ENCODE measurements at places on chromosomes 1 and 21.

DNA sequence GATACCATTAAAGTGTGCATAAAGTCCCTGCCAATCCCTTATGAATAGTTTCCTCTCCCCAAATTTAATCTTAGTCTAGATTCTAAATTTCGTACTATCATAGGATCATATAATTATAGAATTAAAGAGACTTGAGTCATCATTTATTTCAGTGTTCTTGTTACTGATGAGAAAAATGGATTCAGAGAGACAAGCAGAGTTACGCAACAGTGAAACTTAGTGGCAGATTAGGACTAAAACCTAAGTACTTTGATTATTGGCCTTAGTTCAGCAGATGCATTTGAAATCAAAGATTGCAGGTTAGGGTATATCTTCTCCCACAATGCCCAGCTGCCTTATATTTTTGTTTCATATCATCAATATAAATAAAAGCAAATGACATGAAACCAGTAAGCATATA lies 843 bp upstream of the KRTAP19-7 start:
- DNase-seq = no peak

GRCh38 chr1:168220470-168220871 lies 5.3 kb upstream of the SFT2D2 start:
- no peak for DNase-seq

- DNase-seq = no peak
Observed at GRCh38 chr21:22795644-22796043, 1797.4 kb downstream of the NCAM2 start.

GRCh38 chr1:186793582-186793927 lies 35.2 kb upstream of the PLA2G4A start:
- no peak for DNase-seq

- DNase-seq = no peak
Observed at GRCh38 chr1:242787968-242788367, 263.5 kb upstream of the PLD5 start.

- DNase-seq = no peak
Observed at GRCh38 chr1:180888870-180889269, 23.8 kb upstream of the KIAA1614 start.

GRCh38 chr1:2255420-2256369 lies 27.6 kb downstream of the SKI start:
- DNase-seq = peak; percentile 84

GRCh38 chr1:245578771-245579170 lies 424.0 kb downstream of the KIF26B start:
- no peak for DNase-seq

DNA sequence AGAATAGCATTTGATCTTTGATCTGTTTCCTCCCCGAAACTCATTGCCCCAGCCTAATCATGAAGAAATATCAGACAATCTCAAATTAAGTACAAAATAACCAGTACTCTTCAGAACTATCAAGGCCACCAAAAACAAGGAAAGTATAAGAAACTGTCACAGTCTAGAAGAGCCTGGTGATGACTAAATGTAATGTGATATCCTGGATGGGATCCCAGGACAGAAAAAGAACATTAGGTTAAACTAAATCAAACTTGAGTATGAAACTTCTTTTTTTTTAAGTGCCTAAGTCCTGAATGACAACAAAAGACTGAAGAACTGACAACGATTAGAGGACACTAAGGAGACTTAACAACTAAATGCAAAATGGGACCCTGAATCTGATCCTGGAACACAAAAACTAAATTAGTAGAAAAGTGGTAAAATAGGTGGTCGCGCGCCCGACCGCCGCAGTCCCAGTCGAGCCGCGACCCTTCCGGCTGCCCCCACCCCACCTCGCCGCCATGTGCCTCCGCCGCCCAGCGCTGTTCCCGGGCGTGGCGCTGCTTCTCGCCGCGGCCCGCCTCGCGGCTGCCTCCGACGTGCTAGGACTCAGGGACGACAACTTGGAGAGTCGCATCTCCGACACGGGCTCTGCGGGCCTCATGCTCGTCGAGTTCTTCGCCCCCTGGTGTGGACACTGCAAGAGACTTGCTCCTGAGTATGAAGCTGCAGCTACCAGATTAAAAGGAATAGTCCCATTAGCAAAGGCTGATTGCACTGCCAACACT lies 5.5 kb upstream of the PRKAB2 start:
- DNase-seq = no peak

- DNase-seq = no peak
Observed at GRCh38 chr1:75640137-75640536, 29.2 kb upstream of the SLC44A5 start.

DNA sequence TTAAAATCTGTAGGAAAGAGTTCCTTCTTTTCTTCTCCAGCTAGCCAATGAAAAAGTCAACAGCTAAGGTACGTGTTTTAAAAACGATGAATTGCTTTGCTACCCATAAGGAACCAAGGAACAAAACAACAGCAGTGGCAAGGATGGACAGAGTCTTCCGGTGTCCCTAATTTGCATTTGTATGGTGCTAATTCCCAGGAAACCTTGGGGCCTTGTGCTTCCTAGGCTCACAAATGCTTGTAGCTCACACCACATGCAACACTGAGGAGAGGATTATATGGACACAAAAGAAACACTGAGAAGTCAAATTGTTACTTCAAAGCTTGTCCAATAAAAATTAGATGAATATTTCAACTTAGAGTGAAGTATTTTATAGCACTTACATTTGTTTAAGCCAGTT lies 1.8 kb upstream of the PGBD5 start:
- DNase-seq = no peak

DNA sequence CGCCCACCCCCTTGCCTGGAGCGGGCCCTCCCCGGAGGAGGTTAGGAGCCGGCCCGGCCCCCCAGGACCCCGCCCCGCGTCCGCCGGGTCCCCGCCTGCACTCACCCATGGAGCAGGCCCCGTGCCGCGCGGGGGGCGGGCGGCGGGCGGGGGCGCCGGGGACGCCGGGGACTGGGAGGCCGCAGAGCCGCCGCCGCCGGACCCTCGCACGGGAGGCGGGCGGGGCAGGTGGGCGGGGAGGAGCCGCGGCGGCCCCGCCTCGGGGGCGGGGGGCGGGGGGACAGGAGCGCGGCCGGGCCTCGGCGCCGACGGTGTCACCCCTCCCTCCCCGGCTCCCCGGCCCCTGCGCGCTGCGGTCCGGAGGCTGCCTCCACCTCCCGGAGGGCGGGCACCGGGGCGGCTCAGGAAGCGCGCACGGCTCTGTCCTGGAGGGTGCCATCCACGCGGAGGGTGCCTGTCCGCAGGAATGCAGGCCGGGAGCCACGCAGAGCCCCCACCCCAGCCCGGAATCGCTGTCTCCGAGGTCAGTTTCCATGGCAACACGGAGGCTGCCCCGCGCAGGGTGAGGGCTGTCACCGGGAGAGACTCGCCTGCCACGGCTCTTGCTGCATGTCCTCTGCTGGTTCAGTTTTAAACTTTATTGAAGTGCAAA lies 5.9 kb upstream of the PLEKHG5 start:
- peak; percentile 18 for DNase-seq

DNA sequence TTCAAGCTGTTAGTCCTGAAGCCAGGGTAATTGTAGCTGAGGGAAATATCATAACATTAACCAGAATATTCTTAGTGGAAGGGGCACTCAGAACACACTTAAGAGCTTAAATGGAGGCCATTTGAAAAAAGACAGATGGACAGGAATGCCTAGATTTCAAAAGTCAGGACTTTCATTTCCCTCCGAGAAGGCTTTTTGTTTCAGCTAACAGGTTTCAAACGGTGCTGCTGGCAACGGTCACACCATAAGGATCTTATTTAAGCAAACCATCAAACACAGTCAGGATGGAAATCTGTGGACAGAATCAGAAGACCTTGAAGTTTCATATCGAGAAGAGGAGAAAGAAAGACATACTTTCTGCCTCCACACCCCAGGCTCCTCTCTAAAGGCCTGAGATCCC lies 70.1 kb downstream of the SLC66A1 start:
- no peak for DNase-seq

- peak; percentile 67 for DNase-seq
Observed at GRCh38 chr1:12014141-12014991, 4.9 kb upstream of the MIIP start.

DNA sequence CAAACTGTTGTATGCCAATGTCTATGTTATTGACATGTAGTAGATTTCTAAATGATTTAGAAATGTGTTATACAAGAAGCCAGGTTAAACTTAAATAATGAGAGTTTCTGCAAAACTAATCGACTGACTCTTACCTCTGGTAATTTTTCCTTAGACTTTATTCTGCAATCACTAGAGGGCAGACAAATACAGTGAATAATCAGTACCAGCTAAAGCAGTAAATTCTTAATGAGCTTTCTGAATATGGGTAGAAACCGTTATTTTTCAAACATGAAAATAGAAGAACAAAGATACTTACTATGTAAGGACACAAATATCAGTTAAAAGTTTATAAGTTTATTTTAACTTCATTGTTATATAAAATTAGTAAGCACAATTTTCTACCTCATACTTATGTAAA lies 97.9 kb upstream of the RGS1 start:
- DNase-seq = no peak

DNA sequence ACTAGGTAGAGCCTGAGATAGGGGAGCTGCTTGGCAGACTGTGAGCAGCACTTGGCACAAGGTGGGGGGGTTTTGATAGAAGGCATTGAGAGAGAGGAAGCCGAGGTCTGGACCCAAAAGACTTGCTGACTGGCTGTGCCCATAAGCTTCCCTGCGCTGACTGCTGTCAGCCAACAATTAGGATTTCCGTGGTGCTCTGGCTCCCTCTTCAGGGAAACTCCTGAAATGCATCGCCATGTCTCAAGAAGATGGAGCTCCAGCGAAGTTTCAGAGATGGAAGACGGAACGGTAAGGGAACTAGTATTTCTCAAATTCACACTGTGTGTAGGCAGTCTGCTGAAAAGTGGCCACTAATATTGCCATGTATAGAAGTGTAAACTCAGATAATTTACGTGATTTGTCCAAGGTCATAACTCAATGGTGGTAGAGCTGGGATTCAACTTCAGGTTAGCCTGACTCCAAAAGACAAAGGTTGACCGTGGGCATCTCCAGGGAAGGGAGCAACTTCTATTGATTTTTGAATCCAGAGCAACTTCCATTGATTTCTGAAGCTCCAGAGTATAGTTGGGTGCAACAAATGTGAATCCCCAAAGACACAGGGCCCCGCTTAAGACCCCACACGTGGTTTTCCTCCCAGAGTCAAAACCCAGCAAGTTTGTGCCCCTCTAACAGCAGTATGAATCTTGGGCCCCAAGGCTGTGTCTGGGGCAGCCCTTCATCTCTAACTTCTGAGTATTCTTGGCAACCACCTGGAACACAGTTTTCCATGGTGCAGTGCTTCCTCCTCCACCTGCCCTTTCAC lies 44.5 kb upstream of the CRNN start:
- DNase-seq = peak; percentile 73

GRCh38 chr1:61670016-61670415 lies 54.9 kb downstream of the TM2D1 start:
- no peak for DNase-seq

DNA sequence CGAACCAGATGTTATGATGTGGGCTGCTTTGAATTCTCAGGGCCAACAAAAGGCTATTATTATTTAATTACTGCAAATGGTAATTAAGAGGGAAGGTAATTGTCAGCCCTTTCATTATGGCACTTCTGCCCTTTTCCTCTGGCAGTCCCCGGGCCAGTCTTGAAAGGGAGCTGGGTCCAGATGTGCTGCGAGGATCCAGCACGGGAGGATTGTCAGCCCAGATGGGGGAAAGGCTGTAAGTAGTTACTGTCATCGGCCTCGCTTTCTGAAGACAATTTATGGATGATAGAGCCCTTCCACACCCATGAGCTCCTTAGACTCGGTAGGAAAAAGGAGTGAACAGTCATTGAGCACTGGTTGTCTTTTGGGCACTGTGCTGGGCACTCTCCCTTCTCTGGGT lies 8.7 kb upstream of the ZNF362 start:
- no peak for DNase-seq

- DNase-seq = no peak
Observed at GRCh38 chr1:52238887-52239707, 97.2 kb downstream of the ZFYVE9 start.

DNA sequence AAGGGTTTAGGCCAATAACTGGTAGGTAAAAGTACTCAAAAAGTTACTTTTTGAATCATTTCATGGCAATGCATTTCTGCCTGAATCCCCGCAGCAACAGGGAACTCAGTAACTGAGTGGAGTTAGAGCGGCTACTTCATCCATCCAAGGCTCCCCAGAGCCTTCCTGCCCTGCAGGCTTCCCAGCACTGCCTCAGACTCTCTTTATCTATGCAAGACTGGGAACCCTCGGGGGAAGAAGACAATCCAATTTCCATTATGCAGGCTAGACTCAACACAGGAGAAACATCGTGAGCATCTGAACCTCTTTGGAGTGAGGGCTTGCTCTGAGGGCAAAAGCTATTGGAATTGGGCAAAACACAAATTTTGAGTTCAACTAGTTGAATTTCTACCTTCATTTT lies 23.1 kb downstream of the ZMYND12 start:
- no peak for DNase-seq

DNA sequence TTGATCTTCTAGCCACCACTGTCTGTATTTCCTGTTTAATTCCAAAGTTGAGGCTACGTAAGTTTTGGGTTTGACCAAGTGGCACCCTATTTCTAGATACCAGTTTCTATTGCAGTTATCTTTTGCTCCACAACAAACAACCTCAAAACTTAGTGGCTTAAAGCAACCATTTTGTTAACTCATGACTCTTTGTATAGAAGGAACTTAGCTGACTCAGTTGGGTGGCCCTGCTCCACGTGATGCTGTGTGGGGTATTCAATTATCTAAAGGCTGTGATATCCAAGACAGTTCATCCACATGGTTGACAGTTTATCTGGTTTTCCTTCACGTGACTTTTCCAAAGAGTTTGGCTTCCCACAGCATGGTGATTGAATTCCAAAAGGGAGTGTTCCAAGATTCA lies 34.8 kb downstream of the PDC start:
- no peak for DNase-seq

DNA sequence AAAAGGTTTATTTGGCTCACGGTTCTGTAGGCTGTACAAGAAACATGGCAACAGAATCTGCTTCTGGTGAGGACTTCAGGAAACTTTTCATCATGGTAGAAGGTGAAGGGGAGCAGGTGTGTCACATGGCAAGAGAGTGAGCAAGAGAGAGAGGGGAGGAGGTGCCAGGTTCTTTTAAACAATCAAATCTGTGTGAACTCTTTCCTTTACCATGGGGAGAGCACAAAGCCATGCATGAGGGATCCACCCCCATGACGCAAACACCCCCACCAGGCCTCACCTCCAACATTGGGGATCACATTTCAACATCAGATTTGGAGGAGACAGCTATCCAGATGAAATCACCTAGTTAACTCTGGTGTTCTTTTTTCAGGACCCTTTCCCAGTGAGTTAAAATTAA lies 103.6 kb downstream of the GALNT2 start:
- DNase-seq = no peak

- DNase-seq = peak; percentile 71
Observed at GRCh38 chr21:17780539-17780938, 38.6 kb downstream of the C21orf91 start.

- DNase-seq = no peak
Observed at GRCh38 chr1:247578946-247579460, 9.2 kb upstream of the OR2G2 start.

- DNase-seq = no peak
Observed at GRCh38 chr1:56435434-56436262, 143.7 kb downstream of the PLPP3 start.
